ENCODE measurements at places on chromosomes 2 and 18.
A peak's percentile ranks its signal among the peaks of the same experiment; 100 is the strongest.

- no peak for DNase-seq
These were observed 1162.8 kb downstream of the DSC3 start for GRCh38 chr18:29879763-29880162.

DNA sequence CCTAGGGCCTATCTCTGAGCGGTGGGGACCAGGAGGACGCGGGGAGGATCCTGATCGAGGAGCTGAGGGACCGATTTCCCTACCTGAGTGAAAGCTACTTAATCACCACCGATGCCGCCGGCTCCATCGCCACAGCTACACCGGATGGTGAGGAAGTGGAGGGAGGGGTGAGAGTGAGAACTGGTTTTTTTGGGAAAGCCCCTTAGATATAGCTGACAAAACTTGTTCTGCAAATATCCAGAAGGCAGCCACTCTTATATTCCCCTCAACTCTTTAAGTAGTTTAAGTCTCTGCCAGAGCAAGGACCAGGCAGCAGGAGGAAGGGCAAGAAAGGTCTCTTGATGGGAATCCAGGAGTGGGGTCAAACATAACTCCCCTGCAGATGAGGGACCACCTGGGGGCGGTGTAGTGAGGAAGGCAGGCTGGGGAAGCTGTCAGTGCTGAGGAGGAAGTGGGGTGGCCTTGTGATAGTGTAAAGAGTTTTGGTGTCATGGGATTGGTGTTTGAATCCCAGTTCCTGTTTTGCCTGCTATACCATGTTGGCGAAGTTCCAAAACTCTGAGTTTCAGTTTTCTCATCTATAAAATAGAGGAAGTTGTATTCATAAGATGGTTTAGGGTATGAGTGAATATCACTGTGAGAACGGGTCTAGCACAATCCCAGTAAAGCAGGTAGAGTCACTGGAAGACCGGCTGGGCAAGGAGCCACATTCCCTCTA, 3.4 kb downstream of the NAGK start:
- DNase-seq: no peak

GRCh38 chr2:176653479-176654443, 384.5 kb downstream of the MTX2 start:
- peak; percentile 80 for DNase-seq

DNA sequence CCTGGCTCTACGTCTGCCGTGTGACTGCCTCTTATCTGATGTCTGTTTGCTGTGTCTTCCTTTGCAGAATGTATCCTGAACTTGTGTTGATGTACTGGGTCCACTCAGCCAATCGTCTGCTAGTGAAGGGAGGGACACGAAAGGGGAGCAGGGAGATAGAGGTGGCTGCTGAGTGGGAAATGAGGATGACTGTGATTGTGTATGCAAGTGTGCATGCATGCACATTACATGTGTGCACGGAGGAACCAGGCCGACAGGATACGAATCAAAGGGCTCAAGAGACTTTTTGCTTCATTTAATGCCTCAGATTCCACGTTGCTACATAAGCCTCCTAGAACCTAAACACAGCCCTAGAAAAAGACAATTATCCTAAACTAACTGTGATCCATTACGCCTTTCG, 111.2 kb downstream of the TFCP2L1 start:
- no peak for DNase-seq

DNA sequence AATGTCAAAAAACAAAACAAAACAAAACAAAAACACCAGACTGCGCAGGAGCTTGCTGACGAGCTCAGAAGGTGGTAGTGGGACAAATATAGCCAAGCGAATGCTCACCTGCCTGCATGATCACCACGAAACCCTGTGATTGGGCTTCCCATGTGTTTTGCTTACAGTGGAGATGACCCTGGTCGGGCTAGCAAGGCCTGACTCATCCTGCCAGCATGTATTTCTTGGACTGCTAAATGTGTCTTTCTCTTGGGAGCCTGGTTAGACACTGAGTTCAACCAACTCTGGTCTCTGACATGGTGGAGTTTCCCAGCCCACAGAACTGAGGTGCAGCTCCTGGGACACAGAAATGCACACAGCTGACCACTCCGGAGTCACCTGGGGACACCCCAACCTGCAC, 30.7 kb upstream of the DUSP2 start:
- peak; percentile 42 for DNase-seq

GRCh38 chr2:12442476-12442847, 274.3 kb upstream of the TRIB2 start:
- peak; percentile 48 for DNase-seq

- DNase-seq: no peak
These were observed 4.0 kb downstream of the DGKD start for GRCh38 chr2:233358335-233358734.

- DNase-seq: peak; percentile 41
These were observed 3.3 kb downstream of the CLUL1 start for GRCh38 chr18:600107-600506.

GRCh38 chr2:102186791-102187495, at the start of gene IL1RL2:
Gene IL1RL2, plus strand, starts transcription at chr2:102187023. Its CDS starts 845 bp downstream, at chr2:102187868.
- no peak for DNase-seq

GRCh38 chr2:95068256-95068655, 42.7 kb downstream of the MAL start:
- DNase-seq: no peak

DNA sequence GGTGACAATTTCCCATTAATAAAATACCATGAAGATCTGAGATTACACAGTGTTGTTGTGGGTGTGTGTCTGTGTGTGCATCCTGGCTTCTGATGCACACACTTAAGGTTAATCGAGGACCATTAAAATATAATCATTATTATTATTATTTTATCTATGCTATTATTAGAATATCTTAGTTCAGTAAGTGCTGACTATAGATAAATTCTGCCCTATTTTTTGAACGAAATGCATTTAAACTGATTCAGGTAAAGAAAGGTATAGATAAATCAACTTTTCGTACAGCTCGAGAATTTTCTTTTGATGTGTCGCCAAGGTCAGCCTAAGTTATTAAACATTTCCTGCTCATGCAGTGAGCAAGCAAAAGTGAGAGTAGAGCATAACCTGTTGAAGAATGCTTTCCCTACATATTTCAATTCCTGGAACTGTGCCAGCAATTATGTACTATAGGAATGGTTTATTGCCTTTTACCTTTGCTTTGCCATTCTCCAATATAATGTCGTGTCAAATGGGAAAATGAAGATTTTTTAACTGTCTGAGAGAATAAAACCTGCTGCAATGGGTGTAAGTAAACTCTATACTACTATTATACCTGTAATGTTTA, 25.8 kb downstream of the KCNJ3 start:
- DNase-seq: no peak

DNA sequence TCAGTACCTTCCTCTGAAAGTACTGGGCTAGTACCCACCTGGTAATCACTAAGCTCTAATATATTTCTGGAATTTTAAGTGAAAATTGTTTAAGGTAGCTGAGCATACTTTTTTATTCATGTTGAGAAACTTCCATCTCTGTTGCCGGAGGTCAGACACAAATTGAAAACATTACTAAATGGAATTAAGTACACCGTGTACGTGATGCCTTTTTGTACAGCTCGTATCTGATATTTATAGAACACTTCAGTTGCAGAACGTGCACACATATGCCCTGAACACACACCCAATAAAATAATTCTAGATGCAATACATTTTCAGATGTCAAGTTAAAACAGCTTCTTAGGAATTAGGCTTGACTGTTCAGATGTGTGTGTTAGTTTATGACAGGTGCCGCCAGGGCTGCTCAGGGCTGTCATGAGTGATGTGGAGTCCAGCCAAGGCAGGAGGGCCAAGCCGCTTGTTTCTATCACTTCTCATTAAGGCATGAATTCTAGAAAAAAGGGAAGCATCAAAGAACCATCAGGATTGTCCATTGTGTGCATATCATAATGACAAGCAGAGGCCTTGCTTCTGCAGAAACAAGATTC, 80.9 kb upstream of the FOSL2 start:
- DNase-seq: no peak

DNA sequence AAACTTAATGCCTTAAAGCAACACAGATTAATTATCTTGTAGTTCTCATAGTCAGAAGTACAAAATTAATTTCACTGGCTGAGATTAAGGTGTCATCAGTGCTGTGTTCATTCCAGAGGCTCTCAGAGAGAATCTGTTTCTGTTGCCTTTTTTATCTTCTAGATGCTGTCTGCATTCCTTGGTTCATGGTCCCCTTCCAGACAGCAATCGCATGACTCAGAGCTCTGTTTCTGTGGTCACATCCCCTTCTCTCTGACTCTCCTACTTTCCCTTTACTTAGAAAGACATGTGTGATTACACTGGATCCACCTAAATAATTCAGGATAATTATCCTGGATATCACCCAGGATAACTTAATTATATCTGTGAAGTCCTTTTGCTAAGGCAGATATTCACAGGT, 148.6 kb downstream of the MAIP1 start:
- peak; percentile 71 for DNase-seq

DNA sequence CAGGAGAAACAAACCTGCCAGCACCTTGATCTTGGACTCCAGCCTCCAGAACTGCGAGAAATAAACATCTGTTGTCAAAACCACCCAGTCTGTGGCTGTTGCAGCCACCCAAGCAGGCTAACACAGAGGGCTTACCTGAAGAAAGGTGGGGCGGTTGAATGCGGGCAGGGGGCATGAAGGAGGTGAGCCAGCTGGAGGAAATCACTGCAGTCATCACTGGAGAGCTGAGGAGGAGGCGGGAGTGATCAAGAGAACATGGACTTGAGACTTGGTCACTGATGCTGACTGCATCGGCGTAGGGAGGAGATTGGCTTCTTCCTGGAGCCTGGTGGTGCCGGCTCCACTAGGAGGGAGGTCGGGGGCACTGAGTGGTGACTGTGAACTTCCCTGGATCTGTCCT, 14.6 kb upstream of the ARMC9 start:
- DNase-seq: no peak

- DNase-seq: no peak
These were observed 62.1 kb downstream of the NABP1 start for GRCh38 chr2:191740016-191740419.

DNA sequence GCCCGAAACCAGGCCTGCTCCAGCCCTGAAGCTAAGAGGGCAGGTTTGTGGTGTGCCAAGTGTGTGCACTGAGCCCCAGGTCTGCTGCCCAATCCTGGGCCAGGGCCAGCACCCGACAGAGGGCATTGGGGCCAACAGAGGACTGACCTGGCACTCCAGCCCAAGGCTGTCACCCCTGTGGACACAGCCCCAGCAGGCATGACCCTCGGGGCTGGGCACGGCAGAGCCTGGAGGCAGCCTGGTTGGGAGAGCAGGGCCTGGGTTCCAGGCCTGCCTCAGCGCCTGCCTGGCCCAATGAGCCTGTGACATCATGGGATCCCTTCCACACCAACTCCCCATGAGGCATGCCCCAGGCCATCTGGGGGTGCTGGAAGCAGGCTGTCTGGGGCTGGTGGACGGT, 10.8 kb upstream of the SNED1 start:
- no peak for DNase-seq

Measured in fibroblast of skin of abdomen (primary cell).